ENCODE measurements at places on chromosomes 2 and 18.

DNA sequence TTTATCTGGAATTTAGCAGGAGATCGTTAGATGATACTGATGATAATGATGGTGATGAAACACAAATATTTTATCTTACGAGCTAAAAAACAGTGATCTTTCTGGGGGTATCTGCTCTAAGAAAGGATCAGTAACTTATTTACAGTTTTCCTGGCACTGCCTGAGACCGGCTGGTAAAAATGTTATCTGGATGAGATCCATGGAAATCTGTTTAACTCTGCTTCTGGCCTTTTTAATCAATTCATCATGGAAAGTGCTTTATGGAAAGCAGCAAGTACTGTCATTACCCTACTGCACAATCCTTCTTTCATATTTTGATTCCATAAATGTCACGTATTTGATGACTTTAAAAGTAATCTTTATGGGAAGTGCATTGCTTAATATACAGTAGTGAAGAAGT lies 612.7 kb upstream of the GCFC2 start:
- no peak for DNase-seq

DNA sequence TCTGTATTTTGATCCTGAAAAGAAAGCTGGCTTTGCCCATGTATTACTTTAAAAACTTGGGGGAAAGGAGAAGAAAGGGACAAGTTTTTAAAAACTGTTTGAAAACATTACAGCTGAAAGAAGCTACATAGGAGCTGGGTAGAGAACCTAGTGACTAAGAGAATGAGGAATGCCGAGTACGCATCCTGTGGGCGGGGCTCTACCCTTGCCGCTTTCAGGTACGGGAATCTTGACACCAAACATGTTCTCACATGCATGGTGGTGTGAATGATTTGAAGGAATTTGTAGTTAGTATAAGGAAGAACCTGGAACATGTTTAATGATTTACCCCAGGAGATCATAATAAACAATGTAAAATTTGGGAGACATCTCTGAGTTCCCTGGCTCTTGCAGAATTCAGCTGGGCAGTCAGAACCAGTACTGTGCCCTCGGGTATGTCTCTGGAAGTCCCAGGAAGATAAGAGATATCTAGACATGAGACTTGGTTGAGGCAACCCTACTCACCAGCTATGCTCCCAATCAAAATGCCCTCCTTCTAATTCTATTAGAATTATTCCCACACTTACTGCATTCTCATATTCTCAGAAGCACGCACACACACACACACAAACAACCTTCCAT lies 16.5 kb upstream of the TGFA start:
- no peak for DNase-seq

GRCh38 chr2:191679818-191680600 lies 2.1 kb downstream of the NABP1 start:
- DNase-seq, result no peak

GRCh38 chr2:65056215-65057053 lies at the start of gene CEP68:
TSS of gene CEP68 (plus strand) at chr2:65056416. CDS start at chr2:65069445, 13,029 bp downstream.
- peak; percentile 95 for DNase-seq

All from SHP77 (cell line).